CD4-positive, alpha-beta T cell treated with Interleukin-17A for 1 hour (primary cell): ENCODE measurements at places on chromosomes 4 and X.

- no peak for DNase-seq
Observed at GRCh38 chrX:24316111-24316510, 2.2 kb upstream of the SUPT20HL2 start.

GRCh38 chr4:124499261-124499660 is 213.3 kb downstream of the ANKRD50 start:
- no peak for DNase-seq

DNA sequence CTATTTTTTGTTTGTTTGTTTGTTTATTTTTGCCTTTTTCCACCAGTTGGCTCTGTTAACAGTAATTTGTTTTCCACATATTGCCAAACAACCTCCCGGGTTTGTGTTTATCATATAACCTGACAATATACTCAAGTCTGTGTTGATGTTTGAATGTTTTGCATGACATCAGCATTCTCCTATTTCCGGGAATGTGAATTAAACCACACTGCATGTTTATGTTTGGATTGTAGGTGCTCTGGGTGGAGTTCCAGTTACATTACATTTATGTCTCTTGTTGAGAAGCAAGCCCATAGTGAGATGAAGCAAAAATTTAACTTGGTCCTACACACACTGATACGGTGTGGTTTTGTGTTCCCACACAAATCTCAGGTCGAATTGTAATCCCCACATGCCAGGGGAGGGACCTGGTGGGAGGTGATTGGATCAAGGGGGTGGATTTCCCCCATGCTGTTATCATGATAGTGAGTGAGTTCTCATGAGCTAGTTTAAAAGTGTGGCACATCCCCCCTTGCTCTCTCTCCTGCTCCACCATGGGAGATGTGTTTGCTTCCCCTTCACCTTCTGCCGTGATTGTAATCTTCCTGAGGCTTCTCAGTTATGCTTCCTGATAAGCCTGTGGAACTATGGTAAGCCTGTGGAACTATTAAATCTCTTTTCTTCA is 54.4 kb upstream of the CLNK start:
- no peak for DNase-seq

DNA sequence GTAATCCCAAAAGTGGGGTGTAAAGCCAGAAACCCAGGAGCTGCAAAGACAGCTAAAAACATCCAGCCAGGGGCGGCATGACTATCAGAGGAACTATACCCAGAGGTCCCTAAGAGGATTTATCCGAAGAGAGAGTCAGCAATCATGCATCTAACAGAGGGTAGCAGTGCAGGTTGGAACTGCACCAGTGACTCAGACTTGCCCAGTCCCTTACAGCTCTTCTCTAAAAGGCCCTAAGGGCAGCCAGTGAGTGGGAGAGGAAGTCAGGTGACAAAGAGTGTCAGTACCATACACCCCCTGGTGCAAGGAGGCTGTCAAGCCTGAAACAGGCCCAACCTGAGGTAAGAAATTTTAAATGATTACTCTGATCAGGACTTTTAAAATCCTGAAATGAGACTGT is 88.1 kb downstream of the CAMK2D start:
- peak; percentile 20 for DNase-seq

DNA sequence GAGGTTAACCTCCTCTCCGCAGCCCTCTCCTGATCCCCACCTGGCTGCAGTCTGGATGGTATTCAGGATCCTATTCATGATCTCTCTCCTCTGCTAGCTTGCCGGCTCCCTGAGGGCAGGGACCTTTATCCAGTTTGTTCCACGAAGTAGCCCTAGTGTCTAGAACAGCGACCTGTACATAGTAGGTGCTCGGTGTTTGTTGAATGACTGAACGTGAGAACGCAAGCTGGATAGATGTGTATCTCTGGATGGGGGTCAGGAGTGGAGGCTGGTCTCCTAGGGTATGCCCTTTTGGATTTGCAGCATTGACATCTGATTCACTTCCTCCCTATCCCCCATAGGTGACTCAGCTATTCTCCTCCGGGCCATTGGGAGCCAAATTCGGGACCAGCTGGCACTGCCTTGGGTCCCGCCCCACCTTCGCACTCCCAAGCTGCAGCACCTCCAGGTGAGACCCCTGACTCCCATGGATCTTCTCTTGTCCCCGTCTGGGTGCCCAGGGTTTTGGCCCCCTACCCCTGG is 7.3 kb downstream of the CCDC22 start:
- DNase-seq: no peak

- no peak for DNase-seq
Observed at GRCh38 chr4:154984616-154985015, 203.5 kb downstream of the RBM46 start.

DNA sequence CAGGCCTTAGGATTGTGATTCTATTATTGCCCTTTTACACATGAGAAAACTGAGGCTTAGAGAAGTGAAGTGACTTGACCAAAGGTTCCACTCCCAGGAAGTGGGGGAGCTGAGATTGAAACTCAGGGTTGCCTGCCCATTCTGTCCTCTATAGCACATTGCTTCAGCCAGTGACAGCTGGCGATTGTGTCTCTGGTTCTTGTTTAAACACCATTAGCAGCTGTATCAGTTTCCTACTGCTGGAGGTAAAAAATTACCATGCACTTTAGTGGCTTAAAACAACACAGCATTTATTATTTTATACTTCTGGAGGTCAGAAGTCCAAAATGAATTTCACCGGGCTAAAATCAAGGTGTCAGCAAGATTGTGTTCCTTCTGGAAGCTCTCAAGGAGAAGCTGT is 205.8 kb upstream of the MAMLD1 start:
- DNase-seq: no peak

DNA sequence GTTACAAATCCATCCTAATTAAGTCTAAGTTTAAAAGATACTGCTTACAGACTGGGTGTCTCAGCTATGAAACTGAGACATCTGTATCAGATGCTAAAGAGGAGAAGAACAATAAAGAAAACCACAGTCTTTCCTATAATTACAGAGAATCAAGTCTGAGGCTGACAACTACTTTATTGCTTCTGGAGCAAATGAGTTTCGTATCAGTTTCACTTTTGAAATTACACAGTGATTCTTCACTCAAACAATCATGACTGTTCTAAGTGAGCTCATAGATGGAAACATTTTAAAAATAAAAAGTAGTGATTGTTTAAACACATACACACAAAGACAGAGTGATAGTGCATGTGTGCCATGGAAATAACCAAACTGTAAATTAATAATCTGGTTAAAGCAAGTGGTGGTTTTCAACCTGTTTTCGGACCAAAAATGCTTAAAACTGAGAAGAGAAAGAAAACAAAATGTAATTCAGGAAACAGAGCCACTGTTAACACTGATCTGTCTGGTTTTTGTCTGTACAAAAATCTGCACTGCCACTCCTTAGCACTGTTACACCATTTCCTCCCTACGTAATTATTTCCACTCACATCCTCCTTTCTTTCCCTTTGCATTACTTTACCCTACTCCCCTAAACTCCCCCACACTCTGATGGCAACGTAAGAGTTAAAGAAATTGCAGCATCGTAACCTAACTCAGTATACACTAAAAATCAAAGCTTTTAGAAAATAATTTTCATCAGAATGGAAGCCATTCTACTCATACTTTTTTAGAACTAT is 12.5 kb downstream of the RFC1 start:
- DNase-seq: peak; percentile 75

DNA sequence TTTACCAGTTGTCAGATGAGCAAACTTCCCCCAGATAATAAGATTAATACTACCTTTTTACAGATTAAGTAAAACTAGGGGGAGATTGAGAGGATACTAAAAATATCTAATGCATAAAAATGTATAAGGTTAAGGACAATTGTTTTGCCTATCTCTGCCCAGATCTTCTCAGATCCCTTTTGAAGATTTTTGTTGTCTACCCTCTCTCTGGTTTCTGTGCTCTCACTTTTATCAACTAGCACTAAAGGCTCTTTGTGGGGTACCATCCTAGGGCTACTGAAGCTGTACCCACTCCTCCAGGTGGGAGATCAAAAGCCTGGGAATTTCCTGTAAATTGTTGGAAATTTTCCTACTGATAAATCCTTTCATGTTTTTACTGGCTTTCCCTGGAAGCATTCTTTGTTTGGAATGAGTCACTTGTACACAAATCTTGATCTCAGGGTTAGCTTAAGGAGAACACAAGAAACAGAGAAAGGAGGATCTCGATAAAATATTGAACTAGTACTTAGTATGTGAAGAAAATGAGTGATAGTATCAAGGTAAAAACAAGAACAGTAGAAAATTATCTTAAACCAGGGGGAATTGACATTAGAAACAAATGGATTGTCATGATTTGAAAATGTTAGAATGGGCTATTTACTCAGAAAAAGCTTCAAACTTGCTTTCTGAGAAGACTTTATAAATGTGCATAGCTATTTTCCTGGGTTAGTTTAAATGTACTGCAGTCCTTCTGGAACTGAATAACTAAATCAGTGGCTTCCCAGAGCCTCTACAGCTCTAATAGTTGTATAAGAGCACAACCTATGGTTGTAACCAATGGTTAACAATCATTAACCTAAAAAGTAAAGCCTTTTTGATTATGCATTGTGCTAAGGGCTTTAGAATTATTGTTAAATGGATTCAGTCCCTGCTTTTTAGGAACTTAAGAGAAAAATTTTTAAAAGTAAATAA is 679.9 kb upstream of the MAGEB2 start:
- DNase-seq: no peak

DNA sequence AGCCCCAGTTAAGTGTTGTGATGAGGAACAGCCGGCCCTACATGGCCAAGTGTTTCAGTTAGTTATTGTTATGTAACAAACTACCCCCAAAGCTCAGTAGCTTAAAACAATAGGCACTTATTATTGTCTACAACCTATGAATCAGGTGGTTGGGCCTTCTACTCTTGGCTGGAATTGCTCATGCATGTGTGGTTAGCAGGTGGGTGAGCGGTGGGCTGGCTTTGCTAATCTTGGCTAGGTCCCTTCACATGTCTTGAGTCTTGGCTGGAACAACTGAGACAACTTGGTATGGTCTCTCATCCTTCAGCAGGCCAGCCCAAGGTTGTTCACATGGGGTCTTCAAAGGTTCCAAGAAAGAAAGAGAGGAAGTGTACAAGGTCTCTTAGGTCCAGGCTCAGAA is 54.5 kb upstream of the CHRNA9 start:
- DNase-seq: no peak

DNA sequence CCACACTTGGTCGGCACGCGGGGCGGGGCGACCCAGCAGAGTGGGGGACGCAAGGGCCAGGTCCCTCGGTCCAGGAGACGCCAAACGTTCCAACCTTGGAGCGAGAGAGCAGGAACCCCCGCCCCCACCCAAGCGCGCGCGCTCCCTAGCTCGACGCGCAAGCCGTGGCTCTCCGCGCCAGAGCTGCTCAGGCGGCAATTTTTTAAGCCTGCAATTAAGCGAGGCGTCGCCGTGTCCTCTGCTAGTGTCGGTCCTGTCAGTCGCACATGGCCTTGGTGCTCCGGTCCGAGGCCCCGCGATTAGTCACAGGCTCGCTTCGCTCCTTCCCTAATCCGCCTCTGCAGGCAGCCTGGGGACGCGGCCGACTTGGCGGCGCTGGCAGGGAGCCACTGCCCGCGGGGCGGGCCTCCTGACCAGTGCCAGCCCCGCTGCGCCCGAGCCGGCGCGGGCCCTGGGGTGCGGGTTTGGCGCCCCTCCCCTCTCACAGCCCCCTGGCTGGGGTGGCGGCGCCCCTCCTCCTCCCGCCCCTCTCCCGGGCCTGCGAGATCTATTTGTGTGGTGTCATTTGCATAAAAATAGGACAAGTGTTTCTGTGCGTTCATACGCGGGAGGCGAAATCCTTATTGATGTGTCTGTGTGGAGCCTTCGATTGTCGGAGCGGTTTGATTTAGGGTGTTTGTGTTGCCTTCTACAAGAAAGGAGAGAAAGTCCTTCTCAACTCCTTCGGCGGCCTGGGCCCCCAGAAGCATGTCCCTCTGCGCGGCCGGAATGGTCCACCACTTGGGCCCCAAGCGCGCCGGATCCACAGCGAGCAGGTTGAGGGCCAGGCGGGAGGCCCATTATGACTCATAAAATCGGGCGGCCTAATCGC is 9.8 kb upstream of the BCOR start:
- no peak for DNase-seq

- no peak for DNase-seq
Observed at GRCh38 chr4:48436318-48436717, 46.8 kb upstream of the SLC10A4 start.

- DNase-seq: peak; percentile 10
Observed at GRCh38 chr4:37754410-37755185, 68.4 kb upstream of the RELL1 start.

DNA sequence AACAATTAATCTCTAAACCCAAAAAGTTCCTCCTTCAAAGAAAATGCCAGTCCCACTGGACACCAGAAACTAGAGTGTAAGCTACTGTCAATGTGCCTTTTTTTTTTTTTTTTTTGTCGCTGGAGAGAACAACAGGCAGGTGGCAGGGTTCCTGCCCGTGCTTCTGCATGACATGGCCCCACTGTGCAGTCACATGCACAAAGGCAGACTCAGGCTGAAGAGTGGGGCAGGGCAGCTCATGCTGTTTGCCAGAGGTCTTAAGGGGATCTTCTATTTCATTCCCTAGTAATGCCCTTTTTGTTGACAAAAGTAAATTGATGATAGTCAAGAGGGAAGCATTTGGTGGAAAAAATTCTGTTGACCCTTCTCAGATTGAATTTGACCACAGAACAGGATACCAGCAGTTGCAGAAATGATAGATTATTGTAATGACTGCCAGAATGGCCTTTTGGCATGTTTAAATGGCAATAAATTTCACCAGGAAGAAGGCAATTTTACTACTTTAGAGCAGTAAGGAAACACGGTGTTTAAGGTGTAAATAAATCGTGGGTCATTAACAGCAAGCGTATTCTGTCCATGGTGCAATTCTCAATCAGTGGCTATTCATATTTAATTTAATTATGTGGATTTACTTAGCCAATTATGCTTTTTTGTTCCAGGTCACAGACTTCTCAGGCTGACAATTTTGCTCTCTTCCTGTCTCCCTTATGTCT is 80.9 kb downstream of the NKX6-1 start:
- no peak for DNase-seq

- DNase-seq: no peak
Observed at GRCh38 chr4:24273136-24273535, 311.2 kb downstream of the DHX15 start.

DNA sequence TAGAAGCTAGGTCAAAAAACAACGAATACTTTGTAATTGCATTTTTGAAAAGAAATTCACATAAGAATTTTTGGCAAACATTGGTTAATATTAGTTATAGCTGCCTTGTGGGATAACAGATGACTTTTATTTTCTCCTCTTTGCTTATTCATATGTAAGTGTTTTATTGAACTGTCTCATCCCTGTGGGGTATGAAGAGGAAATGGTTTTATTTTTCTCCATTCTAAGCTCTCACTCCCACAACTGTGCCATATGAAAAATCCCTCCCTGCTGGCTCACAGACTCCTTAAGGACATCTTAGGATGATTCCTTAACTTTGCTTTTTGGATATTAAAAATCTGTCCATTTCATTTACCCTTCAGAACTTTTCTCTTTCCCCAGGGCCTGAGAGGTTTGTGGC is 300.6 kb downstream of the PPP1R2C start:
- DNase-seq: no peak

DNA sequence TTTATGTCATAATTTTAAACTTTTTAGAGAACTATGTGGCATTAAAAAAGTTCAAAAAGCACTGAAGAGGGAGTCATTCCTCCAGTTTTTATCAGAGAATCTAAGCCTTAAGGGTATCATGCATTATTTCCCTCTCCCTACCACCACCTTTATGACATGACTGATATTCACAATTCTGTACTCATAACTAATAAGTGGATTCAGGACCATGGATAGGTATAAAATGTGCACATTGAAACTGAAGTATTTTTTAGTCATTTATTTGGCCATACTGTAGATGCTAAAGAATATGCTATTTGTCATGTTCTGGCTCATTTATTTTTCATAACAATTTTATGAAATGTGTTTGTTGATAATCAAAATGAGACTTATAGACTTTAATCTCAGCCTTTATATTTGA is 897.5 kb upstream of the AGA start:
- no peak for DNase-seq
